Hematopoietic multipotent progenitor cell treated with erythropoietin and hydrocortisone succinate and interleukin-3 and kit ligand, for 17 days (in vitro differentiated cells): ENCODE measurements at places on chromosomes 7 and 10.

- DNase-seq: no peak
Observed at GRCh38 chr10:2476218-2476811, 591.0 kb upstream of the PFKP start.

GRCh38 chr10:47336387-47337134 is 11.6 kb upstream of the RBP3 start:
- no peak for DNase-seq

GRCh38 chr10:13658264-13658663 is 71.5 kb downstream of the PRPF18 start:
- no peak for DNase-seq

GRCh38 chr10:90862908-90863514 is 5.2 kb upstream of the HTR7 start:
- DNase-seq: no peak

GRCh38 chr7:133354546-133355324 is 101.9 kb downstream of the EXOC4 start:
- no peak for DNase-seq

DNA sequence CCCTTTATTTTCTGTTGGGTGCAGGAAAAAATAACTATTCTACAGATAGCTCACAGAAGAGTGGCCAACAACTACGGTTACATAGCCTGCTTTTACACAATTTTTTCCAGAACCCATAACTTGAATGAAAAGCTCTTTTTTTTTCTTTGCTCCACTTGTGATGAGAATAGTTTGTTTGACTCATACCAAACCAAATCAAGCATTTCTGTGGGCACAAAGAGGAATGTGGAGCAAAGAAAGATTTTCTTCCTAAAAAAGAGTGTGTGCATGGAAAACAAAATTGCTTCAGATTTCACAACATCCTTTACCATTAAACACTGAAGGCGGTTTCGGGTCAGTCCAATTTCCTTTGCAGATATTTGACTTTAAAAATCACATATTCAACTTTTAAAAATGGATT is 54.8 kb upstream of the RAB11FIP2 start:
- no peak for DNase-seq

- DNase-seq: no peak
Observed at GRCh38 chr7:2792856-2793487, 51.1 kb downstream of the GNA12 start.

DNA sequence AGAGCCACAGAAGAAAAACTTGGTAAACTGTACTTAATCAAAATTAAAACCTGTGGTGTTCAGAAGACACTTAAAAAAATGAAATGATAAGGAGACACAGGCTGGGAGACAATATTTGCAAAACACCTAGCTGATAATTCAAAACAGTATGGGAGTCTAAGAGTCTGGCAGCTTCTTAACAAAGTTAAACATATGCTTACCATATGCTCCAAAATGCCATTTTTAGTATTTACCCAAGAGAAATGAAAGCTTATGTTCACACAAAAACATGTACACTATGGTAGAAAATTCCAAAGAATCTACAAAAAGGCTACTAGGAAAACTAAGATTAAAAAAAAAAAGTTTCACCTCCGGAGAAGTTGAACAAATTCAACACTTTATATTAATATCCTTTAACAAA is 48.6 kb downstream of the ITGB1 start:
- no peak for DNase-seq

DNA sequence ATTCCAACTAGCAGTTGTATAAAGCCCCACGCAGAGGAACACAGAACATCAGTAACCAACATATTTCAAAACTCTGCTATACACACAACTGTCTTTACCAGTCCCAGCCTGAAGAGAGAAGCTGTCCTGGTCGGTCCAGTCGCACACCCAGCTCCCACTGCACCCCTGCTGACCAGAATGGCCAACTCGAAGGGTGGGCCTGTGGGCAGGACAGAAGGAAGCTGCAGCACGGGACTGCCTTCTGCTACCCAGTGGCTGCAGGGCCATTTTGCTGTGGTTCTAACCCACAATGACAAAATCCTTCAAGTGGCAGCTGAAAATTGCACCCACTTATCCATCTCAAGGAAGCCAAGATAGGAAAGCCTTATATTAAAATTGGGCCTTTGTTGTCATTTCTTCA is 48.2 kb downstream of the GSDME start:
- DNase-seq: no peak

- no peak for DNase-seq
Observed at GRCh38 chr10:17785276-17785930, 23.7 kb upstream of the MRC1 start.

DNA sequence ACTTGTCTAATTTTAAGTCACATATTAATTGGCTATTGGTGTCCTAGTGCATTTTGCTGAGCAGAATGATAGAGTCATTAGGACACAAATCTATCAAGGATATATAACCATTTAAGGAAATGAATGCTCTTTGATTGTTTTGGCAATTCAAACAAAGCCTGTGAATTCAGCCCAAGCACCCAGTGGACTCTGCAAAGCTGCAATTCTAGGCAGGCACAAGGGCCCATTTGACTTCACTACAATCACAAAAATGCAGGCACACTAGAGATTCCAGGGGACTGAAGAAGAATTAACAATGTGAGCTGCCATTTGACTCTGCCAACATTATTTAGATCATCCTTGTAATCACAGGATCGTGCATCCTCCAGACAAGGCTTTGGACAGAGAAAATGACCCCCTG is 544.2 kb upstream of the PHF14 start:
- DNase-seq: no peak
